ENCODE measurements at places on chromosomes 16 and 17.

DNA sequence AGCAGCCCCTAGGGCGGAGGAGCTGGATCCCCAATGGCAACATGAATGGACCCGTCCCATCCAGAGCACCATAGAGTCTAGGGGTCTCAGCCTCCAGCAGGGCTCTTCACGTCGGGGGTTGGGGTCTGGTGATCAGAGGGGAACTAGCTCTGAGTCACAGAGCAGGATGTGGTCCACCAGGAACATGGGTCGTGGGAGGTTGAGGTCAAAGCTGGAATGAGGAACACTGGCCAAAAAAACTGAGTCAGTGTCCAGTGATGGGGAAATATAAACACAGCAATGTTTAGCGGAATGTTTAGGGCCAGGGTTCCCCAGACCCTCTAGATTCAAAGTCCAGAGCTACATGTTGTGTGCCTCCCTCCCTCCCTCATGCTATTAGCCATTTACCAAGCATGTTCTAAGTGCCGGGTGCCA is 79.1 kb upstream of the C16orf82 start:
- DNase-seq = peak; percentile 25

- no peak for DNase-seq
Observed at GRCh38 chr17:34182036-34182803, 72.9 kb upstream of the CCL2 start.

- peak; percentile 31 for DNase-seq
Observed at GRCh38 chr16:15775209-15775608, 81.6 kb downstream of the MYH11 start.

- no peak for DNase-seq
Observed at GRCh38 chr16:80123189-80123588, 417.6 kb upstream of the DYNLRB2 start.

- DNase-seq = no peak
Observed at GRCh38 chr17:14919094-14919493, 346.0 kb downstream of the PMP22 start.

DNA sequence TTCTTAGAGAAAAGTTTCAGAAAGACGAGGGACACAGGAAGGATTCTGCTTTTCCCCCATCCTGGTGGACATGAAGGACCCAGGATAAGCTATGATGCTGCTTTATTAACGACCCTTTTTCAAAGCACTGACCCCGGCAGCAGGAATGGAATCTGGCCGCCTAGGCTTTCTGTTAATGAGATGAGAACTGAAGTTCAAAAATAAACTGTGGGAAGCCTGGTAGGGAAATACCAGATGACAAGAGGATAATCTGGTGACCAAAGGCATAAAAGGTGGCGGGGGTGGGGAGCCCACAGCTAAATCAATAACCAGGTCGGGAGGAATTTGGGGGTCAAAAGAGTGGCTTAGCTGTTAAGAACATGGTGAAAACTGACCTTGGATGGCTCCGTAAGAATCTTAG is 171.0 kb downstream of the XYLT1 start:
- DNase-seq = no peak

DNA sequence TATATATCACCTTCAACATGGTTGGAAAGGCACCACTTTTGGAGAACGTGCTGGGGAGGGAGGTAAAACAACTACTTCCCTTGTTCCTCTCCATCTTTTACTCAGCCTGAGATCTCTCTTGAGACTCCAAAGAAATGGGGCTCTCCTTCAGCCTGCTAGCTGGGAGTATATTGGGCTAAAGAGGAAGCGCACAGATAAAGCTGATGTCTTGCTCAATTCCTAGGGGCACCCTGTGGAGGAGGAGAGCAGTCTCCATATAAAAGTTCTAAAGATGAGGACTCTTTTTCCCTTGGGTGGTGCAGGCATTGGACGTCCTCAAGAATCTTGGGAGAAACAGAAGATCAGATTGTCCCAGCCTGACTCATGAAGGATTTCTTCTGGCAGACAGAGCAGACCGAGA is 4.6 kb upstream of the ETV4 start:
- no peak for DNase-seq

- DNase-seq = no peak
Observed at GRCh38 chr16:85262558-85263238, 150.4 kb upstream of the CIBAR2 start.

- no peak for DNase-seq
Observed at GRCh38 chr16:27273670-27274423, 5.3 kb upstream of the NSMCE1 start.

DNA sequence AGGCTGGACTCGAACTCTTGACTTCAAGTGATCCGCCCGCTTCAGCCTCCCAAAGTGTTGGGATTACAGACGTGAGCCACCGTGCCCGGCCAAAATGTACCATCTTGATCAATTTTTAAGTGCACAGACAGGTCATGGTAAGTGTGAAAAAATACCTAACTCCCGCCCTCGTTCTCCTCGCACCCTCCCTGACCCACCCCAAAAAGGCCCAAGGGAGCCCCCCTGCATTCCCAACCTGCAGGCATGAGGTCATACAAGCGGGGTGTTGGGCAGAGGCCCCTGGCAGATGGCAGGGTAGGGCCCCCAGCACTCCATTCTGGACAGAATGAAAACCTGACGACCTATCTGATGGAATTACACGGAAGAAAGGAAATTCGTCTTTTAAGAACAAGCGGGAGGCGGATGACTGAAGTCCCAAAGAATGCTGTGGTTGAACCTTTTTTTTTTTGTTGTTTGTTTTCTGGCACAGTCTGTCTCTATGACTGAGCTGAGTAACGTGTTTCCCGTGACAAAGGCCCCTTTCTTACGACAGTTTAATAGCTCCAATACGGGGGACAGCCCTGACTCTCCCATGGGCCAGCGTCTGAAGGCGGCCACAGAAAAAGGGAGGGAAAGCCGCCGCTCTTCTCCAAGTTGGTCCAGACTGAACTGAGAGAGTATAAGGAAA is 376.4 kb downstream of the SLC39A11 start:
- peak; percentile 97 for DNase-seq

GRCh38 chr17:47470836-47471235 is 60.1 kb upstream of the NPEPPS start:
- DNase-seq = no peak

- DNase-seq = no peak
Observed at GRCh38 chr17:13365331-13365730, 236.4 kb downstream of the HS3ST3A1 start.

DNA sequence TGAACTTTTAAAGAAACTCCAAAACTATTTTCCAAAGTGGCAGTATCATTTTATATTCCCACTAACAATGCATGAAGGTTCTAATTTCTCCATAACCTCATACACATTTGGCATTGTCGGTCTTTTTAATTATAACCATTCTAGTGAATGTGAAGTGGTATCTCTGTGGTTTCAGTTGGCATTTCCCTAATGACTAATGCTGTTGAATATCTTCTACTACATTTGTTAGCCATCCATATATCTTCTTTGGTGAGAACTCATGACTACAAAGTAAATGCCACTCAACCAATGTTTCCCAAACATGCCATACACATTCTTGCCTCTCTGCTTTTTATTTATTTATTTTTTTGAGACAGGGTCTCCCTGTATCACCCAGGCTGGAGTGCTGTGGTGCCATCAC is 31.7 kb upstream of the TAOK1 start:
- DNase-seq = no peak

GRCh38 chr17:73013301-73013700 is 79.2 kb downstream of the SLC39A11 start:
- no peak for DNase-seq

DNA sequence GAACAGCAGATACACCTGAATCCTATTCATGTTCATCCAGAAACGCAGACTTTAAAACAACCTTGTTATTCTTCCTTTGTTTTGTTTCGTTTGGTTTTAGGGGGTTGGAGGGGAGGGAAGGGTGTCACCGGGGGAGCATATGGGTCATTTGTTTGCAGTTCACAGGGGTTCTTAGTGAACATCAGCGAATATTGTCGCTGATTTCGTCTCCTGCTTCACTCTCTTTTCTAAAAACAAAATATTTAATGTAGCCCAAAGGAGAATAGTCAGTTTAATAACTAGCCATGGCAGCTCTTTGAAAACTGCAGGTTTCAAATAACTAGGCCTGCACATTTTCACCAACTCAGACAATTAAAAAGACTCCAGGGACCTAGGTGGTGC is 37.6 kb downstream of the HLF start:
- no peak for DNase-seq

- no peak for DNase-seq
Observed at GRCh38 chr17:58338454-58338840, 9.9 kb upstream of the TSPOAP1 start.

GRCh38 chr17:21394265-21394664 is 18.1 kb downstream of the KCNJ12 start:
- DNase-seq = no peak

- DNase-seq = no peak
Observed at GRCh38 chr17:10127819-10128425, 70.5 kb downstream of the GAS7 start.

DNA sequence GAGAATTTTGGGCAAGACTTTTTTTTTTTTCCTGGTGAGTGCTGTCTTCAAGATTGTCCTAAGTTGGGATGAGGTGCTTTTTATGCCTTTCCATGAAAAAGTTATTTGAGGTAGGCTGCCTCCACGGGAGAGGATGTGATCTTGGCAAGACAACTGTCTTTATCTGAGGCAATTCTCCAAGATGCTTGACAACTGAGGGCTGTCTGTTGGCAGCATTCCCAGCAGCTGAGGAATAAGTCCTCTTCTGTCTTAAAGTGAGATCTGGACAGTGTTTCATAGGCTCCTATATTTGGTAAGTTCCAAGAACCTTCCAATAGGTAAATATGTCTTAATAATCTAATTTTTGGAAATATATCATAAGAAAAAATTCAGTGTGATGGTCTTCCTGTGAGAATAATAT is 662.0 kb downstream of the CDH11 start:
- no peak for DNase-seq

- no peak for DNase-seq
Observed at GRCh38 chr16:58411736-58412614, 19.7 kb downstream of the GINS3 start.

- DNase-seq = no peak
Observed at GRCh38 chr17:9636501-9636900, 8.8 kb upstream of the USP43 start.

GRCh38 chr16:68910051-68910450 is 66.7 kb downstream of the TANGO6 start:
- no peak for DNase-seq

- DNase-seq = no peak
Observed at GRCh38 chr16:10852286-10852685, 24.7 kb upstream of the CIITA start.

DNA sequence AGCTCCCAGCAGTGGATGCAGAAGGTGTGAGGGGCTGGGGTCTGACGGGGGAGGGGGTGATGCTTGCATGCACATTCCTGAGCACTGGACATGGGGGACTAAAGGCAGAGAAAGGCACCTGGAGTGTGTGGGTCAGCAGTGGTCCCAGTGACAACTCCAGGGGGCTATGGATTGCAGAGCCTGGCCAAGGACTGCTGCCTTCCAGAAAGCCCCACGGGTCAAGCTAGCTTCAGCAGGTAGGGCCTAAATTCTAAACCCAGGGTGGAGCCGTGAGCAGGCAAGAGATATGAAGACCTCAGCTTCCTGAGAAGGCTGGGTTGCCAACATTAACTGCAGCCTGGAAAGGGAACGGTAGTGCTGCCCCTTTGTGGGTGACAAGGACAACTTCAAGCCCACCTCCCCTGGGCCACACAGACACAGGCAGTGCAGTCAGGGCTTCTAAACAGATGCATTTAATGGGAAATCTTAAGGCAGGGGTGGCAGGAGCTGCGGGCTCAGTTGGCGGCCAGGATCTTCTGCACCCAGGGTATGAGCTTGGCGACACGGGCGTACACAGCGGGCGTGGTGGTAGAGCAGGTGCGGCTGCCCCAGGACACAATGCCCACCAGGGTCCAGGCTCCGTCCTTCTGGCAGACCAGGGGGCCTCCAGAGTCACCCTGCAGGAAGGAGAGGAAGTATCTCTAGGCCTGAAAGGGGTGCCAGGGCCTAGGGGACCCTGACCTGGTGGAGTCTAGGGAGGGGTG is 3.1 kb downstream of the CTRB2 start:
- no peak for DNase-seq

DNA sequence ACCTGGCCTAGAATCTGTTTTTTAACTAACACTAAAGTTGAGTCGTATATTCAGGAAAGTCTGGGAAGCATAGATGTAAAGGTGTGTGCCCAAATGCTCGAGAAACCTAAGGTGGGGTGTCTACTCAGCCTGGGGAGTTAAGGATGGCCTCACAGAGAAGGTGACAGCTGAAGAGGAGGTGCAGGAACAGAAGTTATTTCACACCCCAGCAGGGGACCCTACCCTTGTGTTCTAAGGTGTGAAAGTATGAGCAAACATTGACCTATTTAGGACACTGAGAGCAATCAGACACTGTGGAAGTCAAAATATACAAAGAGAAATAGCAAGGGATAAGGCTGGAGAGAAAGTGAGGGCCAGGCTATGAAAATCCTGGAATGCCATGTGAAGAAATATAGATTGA is 49.0 kb upstream of the DHX40 start:
- DNase-seq = no peak

DNA sequence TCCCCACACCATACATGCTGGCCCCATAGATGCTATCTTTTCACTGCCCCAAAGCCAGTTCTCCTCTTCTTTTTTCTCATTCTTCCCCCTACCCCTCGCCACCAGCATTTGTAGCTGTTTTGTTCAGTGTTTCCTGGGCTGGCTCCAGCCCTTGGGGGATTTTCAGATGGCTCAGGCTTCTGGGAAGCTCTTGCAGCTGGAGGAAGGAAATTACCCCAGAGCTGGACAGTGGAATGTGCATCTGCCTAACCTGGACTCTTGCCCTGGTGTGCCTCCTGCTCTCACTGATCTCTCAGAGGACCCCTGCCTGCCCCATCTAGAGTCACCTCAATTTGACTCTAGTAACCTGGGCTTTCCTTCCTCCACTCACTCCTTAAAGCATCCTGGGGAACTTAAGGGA is 82.8 kb downstream of the MYH13 start:
- no peak for DNase-seq

DNA sequence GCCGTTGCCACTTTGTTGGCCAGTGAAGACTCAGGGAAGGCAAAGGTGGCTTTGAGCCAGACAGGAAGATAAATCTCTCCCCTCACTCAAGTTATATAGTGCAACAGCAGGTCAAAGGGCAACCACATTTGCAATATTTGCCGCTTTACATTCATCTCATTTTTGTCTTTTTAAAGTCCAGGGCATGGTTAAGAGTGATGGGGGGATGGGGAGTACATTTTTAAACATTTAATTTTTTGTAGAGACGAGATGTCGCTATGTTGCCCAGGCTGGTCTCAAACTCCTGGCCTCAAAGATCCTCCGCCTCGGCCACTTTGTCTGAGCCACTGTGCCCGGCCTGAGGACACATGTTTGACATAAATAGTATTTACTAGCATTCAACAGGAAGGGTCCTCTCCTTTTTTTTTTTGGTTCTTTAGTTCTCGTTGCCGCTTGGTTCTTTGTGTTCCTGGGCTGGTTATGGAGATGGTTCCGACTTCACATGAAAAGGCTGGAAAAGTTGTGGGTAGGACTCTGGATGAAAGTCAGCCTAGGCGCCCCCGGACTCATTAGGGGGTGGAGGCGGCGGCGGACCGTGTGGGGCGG is 95.7 kb downstream of the RAB11FIP4 start:
- DNase-seq = no peak

DNA sequence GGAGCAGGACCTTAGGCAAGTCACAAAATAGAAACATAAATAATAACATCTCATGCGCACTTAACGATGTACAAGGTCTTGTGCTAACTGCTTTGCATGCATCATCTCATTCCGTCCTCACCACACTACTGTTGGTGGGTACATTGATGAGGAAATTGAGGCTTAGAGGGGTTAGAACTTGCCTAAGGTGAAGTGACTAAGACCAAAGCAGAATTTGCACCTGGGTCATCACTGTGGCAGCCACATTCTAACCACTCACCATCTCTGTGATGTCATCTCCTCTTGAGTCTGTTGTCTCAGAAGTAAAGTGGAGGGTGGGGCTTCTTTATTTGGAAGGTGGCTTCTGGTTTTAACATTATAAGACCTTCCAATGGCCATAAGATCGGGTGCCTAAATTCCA is 20.4 kb upstream of the TRIM25 start:
- DNase-seq = no peak
